ENCODE measurements at places on chromosomes 5 and 9.

DNA sequence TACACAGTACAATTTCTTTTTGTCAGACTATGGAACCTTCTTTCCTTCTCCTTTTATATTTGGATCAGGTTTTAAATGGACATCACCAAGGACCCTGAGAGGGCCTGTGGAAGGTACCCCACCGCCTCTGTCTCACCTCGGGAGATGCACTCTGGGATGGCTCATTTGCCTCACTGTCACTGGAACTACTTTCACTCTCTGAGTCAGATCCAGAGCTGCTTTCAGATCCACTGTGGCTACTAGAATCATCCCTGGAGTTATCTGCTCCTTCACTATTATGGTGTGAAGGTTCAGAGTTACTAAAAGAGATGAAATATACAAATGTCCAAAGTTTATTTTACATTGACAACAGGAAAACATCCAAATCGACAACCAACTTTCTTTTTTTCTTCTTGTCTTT lies 24.6 kb downstream of the LEAP2 start:
- DNase-seq: no peak

- no peak for DNase-seq
Measured at GRCh38 chr5:178240341-178240741, 7.7 kb upstream of the PHYKPL start.

DNA sequence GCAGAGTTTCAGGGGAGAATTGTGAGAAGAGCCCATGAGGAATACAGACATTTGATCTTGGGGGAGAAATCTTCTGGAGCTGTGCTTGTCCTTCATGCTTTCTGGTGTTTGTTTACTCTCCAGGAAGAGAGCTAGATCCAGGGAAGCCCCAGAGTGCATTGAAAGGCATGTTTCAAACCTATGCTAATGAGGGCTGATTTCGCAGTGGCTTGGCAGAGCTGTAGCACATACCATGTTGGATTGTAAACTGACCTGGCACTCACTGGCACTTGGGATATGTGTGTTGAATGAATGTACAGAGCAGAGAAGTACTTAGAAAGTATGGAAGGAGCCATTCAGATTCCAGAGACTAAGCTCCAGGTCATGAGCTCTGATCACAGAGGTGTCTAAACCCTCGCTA lies 30.9 kb downstream of the TNFSF8 start:
- no peak for DNase-seq

DNA sequence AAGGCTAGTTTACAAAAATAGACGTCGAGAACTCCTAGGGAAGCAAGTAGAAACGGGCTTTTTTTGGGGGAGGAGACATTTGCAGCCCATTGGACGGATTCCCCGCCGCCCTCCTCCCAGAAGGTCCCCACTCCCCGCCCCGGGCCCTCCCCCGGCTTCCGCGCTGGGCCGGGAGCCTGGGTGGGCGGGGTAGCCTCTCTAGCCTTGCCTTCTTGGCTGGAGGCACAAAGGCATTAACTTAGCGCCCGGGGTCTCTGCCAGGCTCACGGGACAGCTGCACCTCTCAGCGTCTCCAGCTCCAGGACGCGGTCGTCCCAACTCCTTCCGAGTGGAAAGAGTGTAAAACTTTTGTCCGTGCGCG lies at the start of gene DMRTA1:
Gene DMRTA1, plus strand, starts transcription at position 236 of the 361 bp plus-strand sequence. CDS start 242 bp downstream, outside the sequence.
- no peak for DNase-seq

DNA sequence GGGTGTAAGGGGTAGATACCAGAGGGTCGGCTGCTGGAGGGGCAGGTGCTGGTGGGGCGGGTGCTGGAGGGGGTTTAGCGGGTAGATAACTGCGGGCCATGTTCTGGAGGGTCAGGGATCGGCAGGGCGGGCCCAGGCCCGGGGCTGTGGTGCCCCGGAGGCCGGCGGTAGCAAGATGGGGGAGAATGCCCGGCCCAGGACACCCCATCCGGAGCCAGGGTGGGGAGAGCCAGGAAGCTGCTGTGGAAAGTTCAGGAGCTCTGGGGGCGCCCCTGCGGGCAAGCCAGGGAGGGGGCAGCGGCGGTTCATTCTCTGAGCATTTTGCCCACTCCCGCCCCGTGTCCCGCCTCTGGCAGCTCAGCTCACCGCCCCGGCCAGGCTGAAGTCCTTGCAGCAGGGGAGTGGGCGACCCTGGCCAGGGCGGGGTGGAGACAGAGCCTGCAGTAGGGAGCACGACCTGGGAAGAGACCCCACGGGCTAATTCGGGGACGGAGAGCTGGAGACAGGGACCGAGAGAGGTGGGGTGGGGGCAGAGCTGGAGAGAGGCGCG lies 538 bp downstream of the PRRT1B start:
- DNase-seq: no peak

- no peak for DNase-seq
Measured at GRCh38 chr5:77924081-77924480, 147.9 kb upstream of the TBCA start.

GRCh38 chr5:28576022-28576421 lies 1537.6 kb upstream of the CDH9 start:
- DNase-seq: no peak

DNA sequence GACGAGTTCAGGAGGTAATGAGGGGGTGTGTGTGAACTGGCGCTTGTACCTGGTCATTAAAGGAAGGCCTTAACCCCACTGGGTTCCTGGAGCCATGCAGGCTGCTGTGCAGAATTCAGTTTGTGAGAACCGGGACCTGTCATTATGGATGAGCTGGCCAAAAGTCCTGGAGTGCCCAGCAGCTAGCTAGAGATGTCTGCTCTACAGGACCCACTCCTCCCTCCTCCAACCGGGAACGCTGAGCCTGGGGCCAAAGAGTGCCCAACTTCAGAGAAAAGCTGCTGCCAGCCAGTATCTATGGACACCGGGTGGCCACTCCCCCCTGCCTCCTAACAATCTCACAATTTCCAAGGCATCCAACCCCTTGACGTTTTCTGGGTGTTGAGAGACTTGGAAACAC lies 1.2 kb downstream of the ENTREP1 start:
- no peak for DNase-seq

GRCh38 chr5:15610216-15610615 lies 110.2 kb downstream of the FBXL7 start:
- DNase-seq: no peak

DNA sequence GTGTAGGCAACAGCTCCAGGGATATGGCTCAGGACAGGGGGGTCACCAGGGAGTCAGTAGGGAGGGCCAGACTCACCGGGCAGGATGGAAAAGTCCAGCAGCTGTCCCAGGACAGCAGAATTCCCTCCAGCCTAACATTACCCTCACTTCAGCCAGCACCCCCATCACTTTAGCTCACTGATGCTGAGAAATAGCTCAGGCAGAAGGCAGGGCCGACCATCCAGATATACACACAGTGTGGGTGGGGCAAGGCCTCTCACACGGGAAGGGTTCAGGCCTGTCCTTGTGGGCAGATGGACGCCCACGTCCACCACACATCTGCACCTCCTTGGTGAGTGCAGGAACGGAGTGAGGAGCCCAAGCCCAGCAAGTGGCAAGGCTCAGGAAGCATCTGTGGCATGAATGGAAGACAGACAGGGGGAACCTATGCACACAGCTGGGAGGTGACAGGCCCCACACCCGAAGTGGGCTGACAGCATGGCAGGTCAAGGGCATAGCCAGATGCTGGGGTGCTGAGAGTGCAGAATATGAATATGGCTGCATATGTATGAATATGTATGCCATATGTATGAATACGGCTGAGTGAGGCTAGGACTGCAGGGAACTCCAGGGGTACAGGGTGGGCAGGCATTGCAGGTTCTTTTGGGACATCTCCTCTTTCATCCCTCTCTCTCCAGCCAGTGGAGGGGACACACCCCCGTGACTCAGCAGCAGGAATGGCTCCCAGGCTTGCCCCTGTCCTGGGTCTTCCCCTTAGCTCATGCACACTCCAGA lies 17.0 kb downstream of the BICD2 start:
- DNase-seq: no peak

- DNase-seq: no peak
Measured at GRCh38 chr5:19241690-19242089, 746.3 kb downstream of the CDH18 start.

- no peak for DNase-seq
Measured at GRCh38 chr5:141260458-141261237, 15.5 kb downstream of the PCDHB15 start.

- DNase-seq: no peak
Measured at GRCh38 chr5:56409331-56410190, 176.4 kb upstream of the ANKRD55 start.

GRCh38 chr9:124574534-124575375 lies 67.6 kb upstream of the NR5A1 start:
- DNase-seq: no peak

GRCh38 chr5:24823625-24824024 lies 178.8 kb upstream of the CDH10 start:
- DNase-seq: no peak

GRCh38 chr5:389891-390622 lies 52.9 kb upstream of the EXOC3 start:
- DNase-seq: no peak

DNA sequence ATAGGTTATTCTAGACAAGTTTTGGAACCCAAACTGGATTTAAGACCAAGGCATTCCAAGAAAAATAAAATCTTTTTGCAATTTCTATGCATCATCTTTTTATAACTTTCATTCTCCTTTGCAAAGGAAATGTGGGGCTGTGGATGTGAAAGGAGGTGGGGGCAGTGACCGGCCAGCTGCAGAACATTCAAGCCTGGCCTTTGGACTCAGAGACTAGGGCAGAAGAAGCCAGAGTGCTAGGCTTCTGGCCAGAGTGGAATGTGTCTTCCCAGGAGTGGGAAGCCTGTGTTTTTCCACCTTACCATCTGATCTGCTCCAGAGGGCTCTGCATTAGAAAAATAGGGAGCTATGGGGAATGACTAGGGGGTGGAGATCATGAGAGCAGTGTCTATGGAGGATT lies 148.5 kb downstream of the C9orf152 start:
- DNase-seq: no peak

DNA sequence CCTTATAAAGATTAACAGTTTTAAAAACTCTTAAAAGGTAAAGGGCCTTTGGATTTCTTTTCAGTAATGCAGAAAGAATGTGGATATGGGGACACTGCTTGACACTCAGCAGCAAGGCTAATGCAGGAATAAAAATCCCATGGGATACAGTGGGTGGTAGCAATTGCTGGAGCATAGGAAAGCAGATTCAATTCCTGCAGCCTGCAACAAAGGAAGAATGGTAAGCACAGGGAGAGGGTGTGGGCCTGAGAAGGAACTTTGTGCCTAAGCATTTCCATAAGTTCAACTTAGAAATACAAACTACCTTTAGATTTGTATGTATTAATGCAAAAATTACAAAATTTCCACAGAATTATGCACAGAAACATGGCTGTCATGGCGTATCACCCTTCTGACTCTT lies 65.8 kb upstream of the CDK5RAP2 start:
- DNase-seq: no peak

- DNase-seq: no peak
Measured at GRCh38 chr9:130227833-130228232, 37.7 kb upstream of the HMCN2 start.

GRCh38 chr9:37266630-37267029 lies 146.3 kb downstream of the ZCCHC7 start:
- no peak for DNase-seq

- DNase-seq: no peak
Measured at GRCh38 chr5:40308867-40309266, 370.8 kb upstream of the PTGER4 start.

- DNase-seq: no peak
Measured at GRCh38 chr9:19924080-19924479, 135.2 kb upstream of the SLC24A2 start.

DNA sequence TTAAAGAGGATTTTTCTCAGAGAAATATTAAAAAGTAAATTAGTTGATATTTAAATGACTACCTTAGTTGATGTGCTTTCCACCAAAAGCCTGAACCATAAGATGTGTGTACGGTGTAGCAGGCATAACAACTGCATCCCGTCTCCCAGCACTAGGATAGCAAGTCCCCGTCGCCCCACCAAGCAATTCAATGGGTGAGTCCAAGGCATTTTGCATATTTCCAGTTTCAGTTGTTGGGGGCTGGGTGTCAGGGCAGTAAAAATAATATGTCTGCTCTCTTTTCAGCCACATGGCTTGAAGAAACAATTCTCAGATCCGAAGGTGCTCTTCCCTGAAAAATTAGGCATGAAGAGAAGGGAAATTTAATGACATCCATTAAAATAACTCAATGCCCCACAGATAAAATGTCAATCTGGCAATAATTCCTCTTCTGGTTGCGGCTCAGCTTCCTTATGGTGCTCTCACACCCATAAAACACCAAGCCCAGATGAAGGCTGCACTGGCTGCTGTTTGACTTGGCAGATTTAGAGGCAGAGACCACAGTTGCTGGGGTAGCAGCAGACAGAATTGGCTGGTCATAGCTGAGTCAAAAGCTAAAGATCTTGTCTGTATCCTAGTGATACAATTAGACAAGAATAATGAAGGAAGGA lies 124.4 kb upstream of the ADCY2 start:
- no peak for DNase-seq

DNA sequence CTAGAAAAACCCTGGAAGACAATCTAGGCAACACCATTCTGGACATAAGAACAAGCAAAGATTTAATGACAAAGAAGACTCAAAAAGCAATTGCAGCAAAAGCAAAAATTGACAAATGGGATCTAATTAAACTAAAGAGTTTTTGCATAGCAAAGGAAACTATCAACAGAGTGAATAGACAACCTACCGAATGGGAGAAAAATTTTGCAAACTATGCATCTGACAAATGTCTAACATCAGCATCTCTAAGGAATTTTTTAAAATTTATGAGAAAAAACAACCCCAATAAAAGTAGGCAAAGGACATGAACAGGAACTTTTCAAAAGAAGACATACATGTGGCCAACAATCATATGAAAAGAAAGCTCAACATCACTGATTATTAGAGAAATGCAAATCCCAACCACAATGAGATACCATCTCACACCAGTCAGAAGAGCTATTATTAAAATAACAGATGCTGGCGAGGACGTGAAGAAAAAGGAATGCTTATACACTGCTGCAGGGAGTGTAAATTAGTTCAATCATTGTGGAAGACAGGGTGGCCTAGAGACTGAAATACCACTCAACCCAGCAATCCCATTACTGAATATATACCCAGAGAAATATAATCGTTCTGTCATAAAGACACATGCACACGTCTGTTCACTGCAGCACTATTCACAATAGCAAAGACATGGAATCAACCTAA lies 3.8 kb downstream of the MOCS2 start:
- no peak for DNase-seq

DNA sequence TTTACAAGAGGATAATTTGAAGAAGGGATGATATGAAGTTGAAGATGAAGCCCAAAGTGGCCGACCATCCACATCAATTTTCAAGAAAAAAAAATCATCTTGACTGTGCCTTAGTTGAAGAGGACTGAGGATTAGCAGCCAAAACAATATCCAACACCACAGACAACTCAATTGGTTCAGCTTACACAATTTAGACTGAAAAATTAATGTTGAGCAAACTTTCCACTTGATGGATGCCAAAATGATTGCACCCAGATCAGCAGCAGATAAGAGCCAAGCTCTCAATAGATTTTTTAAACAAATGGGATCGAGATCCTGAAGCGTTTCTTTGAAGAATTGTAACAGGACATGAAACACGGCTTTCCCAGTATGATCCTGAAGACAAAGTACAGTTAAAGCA lies 163.2 kb downstream of the GADD45G start:
- no peak for DNase-seq

- no peak for DNase-seq
Measured at GRCh38 chr5:154165886-154166285, 24.6 kb upstream of the GALNT10 start.

GRCh38 chr9:80359941-80360881 lies 788.4 kb downstream of the TLE4 start:
- DNase-seq: no peak

GRCh38 chr5:89260254-89260653 lies 377.3 kb upstream of the MEF2C start:
- no peak for DNase-seq

- DNase-seq: no peak
Measured at GRCh38 chr9:110847671-110848070, 179.1 kb downstream of the MUSK start.

Measured in stimulated activated CD8-positive, alpha-beta memory T cell treated with anti-CD3 and anti-CD28 coated beads, Interleukin-7, amount 100 ng/mL, for 1 hour (primary cell).